BJ (cell line): ENCODE measurements at places on chromosomes 6 and 20. TPM values are rescaled to one million over a fixed set of nuclear protein-coding genes. Genes with fewer than 3 reads are reported as not detected.

The FAM83C gene
- polyA plus RNA-seq = not detected in 2 replicates

The TRDN gene
- polyA plus RNA-seq = not detected in 2 replicates

The C6orf15 gene
- not detected in 2 replicates for polyA plus RNA-seq

The TAAR2 gene
- not detected in 2 replicates for polyA plus RNA-seq

The SLC26A8 gene
- polyA plus RNA-seq = 0.12 TPM in 1 of 2 replicates, not detected in the other

The PRND gene
- polyA plus RNA-seq = not detected in 2 replicates

The PLAGL2 gene
- 3.1 and 3.5 TPM in 2 replicates for polyA plus RNA-seq

The MYLK4 gene
- polyA plus RNA-seq = 0.20 and 0.21 TPM in 2 replicates

The TXLNB gene
- polyA plus RNA-seq = 0.44 and 0.71 TPM in 2 replicates

GRCh38 chr20:46400828-46401477, 5.5 kb downstream of the ELMO2 start:
- DNase-seq = peak; percentile 50

DNA sequence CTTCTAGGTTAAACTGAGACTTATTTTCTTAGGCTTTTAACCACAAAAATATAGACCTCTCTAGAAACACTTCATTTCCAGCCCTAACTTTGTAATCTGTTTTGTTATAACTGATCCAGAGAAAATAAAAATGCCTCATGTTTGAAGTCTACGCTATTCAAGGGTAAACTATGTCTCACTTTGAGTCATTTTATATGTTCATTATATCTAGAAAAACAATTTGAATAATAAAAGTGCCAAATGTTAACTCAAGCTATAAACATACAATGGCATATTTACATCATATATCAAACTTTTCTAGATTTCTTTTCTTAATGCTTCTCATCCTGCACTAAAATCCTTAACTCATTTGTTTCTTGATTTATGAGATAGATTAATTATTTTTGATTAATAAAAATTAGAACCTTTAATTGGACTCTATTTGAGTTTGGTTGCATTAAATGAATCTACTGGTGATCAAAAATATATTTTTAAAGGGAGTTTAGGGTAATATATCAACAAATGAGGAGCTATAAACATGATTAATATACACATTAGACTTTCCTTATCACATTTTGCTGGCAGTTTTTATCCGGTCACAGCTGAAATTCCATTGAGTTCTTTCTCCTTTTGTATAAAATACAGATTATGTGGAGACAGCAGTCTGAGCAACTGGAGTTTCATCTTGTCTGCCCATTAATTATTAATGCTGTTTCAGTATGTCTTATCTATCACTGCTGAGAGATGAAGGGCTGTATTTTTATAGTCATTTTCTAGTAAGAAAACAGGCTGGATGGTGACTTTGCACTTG, 246.5 kb downstream of the TBX18 start:
- no peak for DNase-seq

- peak; percentile 58 for DNase-seq
These were observed 146.7 kb downstream of the TASP1 start for GRCh38 chr20:13492001-13492481.

DNA sequence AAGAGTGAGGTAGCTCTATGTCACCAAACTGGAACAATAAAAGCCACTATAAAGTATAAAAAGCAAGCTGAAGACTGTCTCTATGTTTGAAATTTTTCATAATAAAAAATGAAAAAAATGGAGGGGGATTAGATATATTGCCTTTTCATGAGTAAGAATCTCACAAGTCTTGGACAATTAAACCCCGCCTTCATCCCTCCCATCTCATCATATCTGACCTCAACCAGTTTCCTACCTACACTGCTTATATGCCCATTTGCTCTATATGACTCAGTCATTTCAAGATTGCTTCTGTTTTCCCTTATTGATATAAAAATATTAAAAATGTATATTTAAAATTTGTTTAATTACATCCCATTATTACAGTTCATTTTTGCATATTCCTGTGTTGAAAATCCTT, 2.9 kb upstream of the TRIM39 start:
- DNase-seq = no peak

- no peak for DNase-seq
These were observed 144.8 kb upstream of the SUPT3H start for GRCh38 chr6:45522486-45522885.

GRCh38 chr6:36131511-36132245, 1.4 kb downstream of the MAPK13 start:
- no peak for DNase-seq

DNA sequence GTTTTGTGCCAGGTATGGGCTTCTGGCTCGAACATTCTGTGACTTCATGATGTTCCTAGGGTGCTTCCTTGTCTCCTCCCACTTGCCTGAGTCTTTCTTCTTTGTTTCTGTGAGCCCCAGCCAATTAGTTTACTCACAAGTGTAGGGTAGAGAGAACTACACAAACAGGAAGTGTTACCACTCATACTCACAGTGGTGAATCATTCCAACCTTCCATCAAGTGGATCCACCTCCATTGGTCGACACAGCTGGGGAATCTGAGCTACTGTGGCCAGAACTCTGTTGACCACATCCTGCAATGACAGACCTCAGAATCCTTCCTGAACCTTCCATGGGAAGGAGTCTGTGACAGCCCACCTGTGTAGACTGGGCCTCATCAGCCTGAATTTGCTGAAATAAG, 76.8 kb downstream of the UNC5CL start:
- DNase-seq = peak; percentile 84

- no peak for DNase-seq
These were observed 117.6 kb downstream of the HIVEP2 start for GRCh38 chr6:142827369-142827768.

- no peak for DNase-seq
These were observed 35.2 kb upstream of the BLCAP start for GRCh38 chr20:37562695-37563480.

- DNase-seq = no peak
These were observed 54.6 kb downstream of the GMDS start for GRCh38 chr6:2190661-2191389.

DNA sequence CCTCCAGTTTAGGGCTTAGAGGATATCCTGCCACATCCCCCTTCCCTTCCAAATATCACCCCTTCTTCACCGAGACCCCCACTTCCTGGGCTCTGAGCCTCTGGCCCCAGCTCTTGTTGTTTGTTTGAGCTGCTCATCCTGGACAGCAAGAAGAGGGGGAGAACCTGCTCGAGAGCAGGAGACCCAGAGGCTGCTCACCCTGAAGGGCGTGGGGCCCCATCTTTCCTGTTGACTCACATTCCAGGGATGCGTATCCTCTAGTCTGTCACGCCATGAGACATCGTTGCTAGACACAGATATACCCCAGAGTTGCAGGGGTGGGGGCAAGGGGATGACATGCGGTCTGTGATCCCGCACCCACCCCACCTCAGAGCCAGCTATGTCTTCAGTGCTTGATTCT, 5.7 kb upstream of the TNXB start:
- peak; percentile 80 for DNase-seq

GRCh38 chr6:158849899-158850806, 31.0 kb upstream of the EZR start:
- DNase-seq = peak; percentile 70

DNA sequence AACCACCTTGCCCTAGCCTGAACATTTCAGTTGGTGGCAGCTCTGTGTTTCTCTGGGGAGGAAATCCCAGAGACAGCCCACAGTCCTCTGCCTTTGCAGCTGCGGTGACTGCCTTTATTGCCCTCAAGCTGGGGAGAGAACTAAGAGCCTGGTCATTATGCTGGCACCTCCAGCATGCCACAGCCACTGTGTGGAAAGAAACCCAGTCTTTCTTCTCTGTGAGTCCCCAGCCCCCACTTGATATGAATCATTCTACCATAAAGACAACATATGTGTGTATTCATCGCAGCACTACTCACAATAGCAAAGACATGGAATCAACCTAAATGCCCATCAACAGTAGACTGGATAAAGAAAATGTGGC, 82.3 kb upstream of the RNF217 start:
- DNase-seq = no peak
